ENCODE measurements at places on chromosomes 4 and X.

- DNase-seq, result no peak
Observed at GRCh38 chrX:103864886-103865534, 33.0 kb upstream of the RAB9B start.

- DNase-seq, result no peak
Observed at GRCh38 chr4:87532907-87533306, 3.7 kb upstream of the SPARCL1 start.

GRCh38 chr4:41104155-41104554 is 110.2 kb downstream of the APBB2 start:
- DNase-seq, result no peak

DNA sequence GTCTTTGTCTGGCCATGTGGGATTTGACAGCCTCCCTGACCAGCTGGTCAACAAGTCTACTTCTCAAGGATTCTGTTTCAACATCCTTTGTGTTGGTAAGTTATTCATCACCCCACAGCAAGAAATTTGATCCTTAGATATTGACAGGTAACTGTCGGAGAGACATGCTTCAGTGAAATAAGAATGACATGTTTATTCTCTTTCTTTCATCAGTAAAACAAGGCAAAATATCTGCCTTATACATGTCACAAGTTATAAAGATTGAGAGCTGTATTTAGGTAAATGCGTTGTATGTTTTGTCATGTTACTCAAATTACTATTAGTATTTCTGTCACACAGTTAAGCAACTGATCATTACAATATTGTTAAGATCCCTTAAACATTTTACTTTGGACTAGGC is 46.9 kb downstream of the SEPTIN11 start:
- no peak for DNase-seq

- no peak for DNase-seq
Observed at GRCh38 chrX:69125094-69125493, 40.2 kb downstream of the PJA1 start.

DNA sequence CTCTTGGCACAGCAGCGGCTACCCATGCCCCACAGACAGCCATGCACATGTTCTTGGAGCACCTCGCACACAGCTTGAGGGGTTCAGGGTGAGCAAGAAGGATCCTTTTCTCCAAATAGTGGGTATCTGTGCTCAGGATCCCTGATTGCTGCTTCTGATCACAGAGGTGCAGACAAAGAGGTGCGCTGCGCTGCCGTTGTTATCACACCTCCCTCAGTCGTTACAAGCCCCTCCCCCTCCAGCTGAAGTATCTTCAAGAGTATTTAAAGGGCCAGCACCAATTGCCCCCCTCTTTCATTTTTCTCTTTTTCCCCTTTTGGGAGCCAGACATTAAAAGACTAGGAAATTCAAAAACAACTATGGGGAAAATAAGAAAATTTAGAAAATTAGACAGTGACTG is 44.3 kb downstream of the NELFA start:
- DNase-seq, result no peak

DNA sequence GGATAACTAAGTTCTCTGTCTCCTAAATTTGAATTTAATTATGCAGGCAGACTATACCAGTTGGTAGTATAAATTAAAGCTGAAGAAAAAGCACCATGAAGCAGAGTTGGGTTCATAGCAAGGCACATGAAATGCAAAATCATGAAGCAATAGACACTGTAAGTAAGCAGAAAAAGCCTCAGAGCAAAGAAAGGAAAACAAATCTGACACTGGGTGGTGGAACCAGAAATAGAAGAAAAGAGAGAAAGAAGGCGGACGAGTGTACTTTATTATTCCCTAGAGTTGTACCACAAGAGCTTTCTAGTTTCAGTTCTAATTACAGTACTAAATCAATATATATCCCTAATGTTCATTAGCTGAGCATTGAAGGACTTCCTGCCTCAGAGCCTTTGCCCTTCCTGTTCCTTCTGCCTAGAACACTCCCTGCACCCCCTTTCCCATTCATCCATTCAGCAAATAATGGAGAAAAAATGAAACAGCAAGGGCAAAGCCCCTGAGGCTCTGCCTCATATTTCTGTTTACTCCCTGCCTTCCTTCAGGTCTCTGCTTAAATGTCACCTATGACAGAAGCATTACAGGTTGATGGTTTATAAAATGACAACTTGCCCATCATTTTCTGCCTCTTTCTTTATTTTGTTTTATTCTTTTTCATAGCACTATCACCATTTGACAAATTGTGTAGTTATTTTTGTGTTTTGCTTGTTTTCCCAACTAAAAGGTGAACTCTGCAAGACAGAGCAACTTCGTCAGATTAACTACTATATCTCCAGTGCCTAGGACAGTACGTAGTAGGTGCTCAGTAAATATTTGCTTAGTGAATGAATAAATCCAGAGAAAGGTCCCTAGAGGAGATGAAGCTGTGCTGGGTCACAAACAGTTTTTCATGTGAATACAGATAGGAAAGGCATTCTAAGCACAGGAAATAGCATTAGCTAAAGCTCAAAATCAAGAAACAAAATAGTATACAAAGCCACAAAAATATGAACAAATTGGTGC is 154.0 kb upstream of the RASGEF1B start:
- no peak for DNase-seq

DNA sequence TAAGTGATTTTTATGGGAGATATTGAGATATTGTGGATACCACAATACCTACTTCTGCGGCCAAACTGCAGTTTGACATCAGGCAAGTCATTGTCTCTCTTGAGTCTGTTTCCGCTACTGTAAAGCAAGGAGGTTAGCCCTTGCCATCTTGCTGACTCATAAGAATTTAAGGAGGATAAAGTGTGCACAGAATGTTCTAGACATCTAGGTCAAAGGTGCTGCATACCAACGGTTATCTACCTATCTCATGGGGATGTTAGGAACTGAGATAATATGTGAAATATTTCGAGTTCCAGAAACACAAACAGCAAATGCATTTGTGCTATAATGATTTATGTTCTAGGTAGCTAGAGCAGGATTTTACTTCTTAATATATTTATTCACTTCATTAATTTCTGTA is 211.5 kb upstream of the NR3C2 start:
- DNase-seq, result no peak

DNA sequence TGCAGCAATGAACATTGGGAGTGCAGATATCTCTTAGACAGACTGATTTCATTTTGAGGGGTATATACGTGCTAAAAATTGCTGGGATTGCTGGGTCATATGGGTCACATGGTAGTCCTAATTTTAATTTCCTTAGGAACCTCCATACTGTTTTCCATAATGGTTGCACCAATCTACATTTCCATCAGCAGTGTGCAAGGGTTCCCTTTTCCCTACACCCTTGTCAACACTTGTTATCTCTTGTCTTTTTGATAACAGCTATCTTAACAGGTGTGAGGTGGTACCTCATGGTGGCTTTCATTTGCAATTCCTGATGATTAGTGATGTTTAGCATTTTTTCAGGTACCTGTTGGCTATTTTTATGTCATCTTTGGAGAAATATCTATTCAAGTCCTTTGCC is 57.0 kb downstream of the GPC3 start:
- no peak for DNase-seq

DNA sequence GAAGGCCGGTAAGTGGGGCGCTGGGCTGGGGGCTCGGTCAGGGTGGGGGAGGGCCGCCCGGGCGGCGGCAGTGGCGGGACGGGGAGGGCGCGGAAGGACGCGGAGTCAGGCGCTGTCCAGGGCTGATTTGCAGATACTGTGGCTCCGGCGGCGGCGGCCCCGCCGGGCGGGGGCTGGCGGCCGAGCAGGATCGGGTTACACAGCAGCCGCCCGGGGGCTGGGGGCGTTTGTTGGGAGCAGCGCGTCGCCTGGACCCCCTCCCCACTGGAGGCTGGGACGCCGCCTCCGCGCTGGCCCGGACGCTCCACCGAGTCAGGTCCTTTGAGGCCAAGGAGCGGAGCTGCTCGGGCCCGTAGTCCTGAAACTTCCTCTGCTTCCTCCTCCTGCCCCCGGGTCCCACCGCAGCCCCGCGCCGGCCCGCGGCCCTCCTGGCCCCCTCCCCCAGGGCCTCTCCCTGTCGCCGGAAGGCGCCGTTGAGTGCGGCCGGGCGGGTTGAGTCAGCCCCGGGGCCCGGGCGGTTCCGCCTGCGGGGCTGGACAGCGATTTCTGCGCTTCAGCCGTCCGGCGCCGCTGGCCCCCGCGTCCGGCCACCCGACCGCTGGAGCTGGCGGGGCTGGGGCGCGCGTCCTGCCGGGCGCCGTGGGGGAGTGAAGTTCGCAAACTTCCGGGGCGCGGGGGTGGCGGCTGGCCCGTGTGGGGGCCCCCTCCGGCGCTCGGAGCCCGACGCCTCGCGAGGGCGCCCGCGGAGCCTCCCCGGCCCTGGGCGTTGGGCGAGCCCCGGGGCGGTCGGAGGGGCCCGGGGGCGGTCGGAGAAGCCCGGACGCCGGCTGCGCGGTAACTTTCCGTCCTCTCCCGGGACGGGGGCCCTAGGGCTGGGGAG is 746 bp downstream of the REST start:
- peak; percentile 49 for DNase-seq

DNA sequence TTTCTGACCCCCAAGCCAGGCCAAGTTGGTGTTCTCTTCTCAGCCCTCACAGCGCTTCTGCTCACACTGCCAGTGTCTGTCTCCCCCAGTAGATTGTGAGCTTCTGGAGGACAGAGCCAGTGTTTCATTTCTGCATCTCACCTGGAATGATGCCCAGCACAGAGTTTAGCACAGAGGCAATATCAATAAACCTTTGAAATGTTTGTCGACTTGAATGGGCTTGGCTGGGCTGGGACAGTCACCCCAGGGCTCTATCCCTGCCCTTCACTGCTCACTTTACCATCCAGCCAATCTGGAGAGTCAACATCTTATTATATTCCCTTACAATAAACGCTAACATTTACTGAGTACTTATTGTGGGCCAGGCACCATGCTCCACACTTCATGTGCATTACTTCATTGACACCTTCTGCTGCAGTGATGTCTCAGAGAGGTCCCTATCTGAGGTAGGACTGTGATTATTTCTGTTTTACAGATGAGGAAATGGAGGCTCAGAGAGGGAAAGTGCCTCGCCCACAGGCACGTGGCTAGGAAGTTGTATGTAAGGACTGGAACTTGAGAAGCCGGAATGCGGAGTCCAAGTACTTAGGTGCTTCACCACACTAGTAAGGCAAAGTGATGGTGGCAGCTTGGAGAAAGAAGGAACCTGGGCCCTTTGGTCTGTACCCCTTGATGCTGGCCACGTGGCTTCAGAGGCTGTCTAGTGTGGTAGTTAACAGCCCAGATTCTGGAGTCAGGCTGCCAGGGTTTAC is 19.5 kb downstream of the EFNB1 start:
- no peak for DNase-seq

GRCh38 chr4:119048446-119048845 is 87.2 kb upstream of the MYOZ2 start:
- DNase-seq, result no peak

GRCh38 chr4:101290654-101291053 is 56.7 kb downstream of the PPP3CA start:
- no peak for DNase-seq
